CD4-positive, alpha-beta T cell treated with Interleukin-12 subunit alpha and Interleukin-12 subunit beta, for 1 hour (primary cell): ENCODE measurements at places on chromosomes 1 and 21.
A peak's percentile ranks its signal among the peaks of the same experiment; 100 is the strongest.

GRCh38 chr1:151853411-151853943 is at the start of gene THEM5:
TSS of gene THEM5 (minus strand) at chr1:151853712. CDS start at chr1:151853565, 147 bp downstream.
- no peak for DNase-seq

- no peak for DNase-seq
These were observed 151.9 kb upstream of the COL6A1 start for GRCh38 chr21:45829668-45830067.

DNA sequence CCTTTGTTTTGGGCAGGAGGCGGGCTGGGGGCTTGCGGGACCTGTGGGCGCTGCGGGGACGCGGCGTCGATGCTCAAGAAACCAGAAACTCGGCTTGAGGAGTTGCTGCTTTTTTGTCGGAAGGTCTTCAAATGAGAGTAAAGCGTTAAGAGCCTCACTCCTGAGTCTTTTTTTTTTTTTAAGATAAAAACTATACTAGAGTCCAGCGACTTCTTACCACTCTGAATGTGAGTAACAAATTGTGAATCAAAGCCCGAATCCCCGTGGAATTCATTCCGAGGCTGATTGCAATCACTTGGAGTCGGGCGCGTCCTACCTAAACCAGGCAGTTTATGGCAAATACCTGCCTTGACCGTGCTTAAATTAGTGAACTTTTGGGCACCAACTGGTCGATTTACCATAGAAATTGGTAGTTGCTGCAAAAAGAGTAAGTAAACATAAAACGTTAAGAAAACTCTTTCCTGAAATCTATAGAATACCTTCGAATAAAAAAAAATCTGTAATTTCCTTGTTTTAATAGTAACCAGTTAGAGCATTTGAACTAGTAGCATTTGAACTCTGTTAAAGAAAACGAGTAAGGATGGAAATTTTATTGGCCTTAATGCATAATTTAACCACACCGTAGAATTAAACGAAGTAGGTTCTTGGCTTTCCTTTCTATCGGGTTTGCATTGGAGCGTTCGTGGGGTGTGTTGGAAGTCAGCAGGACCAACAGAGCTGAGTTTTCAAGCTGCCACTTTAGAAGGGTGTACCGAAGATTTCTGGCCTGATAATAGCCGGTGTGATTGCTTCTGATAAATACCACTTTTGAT is 769 bp downstream of the GPSM2 start:
- no peak for DNase-seq

- no peak for DNase-seq
These were observed 22.9 kb upstream of the ARHGEF10L start for GRCh38 chr1:17516303-17517214.

- DNase-seq: no peak
These were observed 86.6 kb downstream of the PTBP2 start for GRCh38 chr1:96808191-96808590.

- no peak for DNase-seq
These were observed 1099.5 kb downstream of the PLA2G4A start for GRCh38 chr1:187928288-187928687.

GRCh38 chr1:156391701-156392100 is 22.7 kb downstream of the RHBG start:
- DNase-seq: no peak

- no peak for DNase-seq
These were observed 87.4 kb upstream of the CLDN14 start for GRCh38 chr21:36567216-36567885.

GRCh38 chr1:2130156-2130555 is 64.4 kb downstream of the FAAP20 start:
- no peak for DNase-seq

GRCh38 chr1:207414606-207415108 is 39.5 kb upstream of the CR2 start:
- no peak for DNase-seq

DNA sequence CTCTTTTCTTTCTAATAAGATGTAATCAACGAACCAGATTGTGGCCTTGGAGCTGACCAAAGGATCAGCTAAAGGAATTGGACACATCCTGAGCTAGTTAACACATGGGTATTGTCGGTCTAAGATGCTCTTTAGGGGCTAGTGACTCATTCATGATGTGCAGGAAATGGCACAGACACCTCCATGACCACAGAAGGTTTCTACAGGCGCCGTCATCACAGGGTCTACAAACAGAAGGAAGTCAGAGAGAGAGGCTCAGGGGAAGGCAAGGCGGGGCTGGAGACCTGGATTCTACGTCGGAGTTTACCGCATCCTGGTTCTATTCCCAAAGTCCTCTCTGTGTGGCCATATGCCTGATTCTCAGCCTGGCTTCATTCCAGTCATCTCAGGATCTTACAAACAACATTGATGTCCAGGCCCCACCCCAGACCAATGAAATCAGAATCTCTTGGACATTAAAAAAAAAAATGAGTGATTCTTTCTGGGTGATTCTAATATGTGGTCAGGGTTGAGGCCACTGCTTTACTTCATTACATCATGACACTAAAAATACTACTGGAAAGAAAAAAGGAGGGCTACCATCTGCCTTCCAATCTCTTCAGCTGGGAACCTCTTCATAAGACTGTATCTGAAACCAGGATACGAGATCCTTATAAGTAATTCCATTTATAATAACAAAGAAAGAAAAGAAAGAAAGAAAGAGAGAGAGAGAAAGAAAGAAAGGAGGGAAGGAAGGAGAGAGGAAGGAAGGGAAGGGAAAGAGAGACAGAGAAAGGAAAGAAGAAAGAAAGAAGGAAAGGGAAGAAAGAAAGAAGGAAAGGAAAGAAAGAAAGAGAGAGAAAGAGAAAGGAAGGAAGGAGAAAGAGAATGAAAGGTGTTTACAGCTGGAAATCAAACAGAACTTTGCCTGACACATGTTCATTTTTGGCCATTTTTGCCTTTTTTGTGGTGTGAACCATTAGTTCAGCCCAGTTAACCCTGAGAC is 11.6 kb upstream of the KCNJ15 start:
- peak; percentile 51 for DNase-seq

GRCh38 chr1:30982431-30982830 is 73.9 kb upstream of the SDC3 start:
- DNase-seq: no peak

DNA sequence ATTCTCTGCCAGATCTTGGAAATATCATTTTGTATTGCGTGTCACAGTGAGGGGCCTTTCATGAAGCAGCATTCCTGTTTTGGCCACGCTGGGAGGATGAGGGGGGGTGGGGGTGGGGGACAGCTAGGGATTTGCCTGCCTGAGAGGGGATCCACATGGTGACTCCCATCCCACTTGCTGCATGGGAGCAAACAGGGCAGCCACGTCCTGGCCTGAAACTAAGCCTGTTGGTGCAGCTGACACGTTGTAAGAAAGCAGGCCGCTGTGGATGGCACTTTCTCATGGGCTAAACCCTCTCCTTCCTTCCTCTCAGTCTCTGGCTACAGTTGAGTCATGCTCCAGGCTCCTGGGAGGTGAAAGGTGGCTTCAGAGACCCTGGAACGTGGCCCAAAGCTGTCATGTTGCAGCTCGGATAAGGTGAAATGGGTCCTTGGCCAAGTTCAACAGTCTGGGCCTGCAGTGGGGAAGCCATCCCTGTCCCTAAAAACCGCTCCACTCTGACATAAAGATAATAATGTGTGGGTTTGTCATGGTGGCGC is 346.7 kb upstream of the VAMP3 start:
- no peak for DNase-seq

DNA sequence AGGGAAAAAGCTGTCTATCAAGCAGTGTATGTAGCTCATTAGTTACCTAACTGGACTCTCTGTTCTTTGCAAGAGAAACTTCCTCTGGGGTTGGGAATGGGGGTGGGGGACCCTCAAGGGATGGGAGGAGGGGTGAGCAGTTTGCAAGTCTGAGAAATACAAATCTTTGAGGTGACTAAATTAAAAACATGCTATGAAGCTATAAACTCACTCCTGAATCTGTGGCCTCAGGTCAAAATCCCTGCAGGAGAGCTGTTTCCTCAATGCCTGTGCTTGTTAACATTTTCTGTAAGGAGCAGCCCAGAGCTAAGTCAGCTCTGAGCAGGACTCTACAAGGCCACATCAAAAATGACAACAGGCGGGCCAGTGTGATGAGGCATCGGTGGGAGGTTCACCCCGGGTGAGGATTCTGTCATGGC is 32.8 kb upstream of the PTPRC start:
- DNase-seq: no peak

DNA sequence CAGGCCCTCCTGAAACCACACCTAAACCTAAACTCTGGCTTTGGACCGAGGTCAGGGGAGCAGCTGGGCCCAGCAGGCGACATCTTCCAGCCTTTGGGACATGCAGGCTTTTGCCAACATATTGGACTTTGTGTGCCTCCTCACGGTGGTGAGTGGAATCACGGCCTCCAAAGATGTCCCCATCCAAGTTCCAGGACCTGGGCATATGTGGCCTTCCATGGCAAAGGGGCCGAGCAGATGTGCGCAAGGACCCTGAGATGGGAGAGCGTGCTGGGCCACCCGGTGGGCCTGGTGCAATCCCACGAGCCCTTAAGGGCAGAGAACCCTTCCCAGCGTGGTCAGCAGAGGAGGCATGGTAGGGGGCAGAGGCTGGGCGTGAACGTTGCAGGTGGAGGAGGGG is 160.8 kb upstream of the C1orf174 start:
- DNase-seq: no peak

DNA sequence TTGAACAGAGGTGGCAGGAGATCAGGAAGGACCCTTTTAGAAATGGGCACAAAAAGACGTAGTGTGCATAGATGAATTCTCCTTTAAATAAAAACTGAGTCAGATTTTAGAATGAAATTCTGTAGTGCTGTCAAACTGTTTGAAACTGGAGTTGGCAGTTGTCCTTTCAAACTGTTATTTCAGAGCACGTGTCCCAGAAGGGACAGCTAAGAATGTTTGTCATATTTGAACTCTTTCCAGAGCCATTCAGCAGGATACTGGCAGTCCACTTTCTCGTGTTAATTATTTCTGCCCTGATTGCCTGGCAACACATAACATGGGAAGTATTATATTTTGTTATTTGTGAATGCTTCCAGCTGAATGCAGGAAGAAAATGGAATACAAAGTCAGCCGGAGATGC is 212.3 kb upstream of the DPYD start:
- no peak for DNase-seq

DNA sequence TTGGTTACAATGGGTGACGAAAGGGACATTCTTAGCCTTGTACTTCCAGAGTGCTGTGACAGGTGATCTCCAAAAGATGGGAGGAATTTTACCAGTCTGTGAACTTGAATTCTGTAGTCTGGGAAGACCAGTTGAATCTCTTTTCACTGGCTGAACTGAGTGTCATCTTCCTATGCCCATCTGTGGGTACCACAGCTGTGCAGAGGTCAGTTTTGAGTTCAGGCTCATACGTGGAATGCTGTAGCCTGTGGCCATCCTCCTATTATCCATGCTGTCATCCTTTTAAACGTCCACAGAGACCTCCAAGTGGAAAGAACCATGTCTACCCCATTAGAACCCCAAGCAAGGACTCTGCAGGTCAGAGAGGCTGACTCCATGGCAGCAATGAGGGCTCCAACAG is 32.1 kb downstream of the TMEM51 start:
- DNase-seq: no peak

DNA sequence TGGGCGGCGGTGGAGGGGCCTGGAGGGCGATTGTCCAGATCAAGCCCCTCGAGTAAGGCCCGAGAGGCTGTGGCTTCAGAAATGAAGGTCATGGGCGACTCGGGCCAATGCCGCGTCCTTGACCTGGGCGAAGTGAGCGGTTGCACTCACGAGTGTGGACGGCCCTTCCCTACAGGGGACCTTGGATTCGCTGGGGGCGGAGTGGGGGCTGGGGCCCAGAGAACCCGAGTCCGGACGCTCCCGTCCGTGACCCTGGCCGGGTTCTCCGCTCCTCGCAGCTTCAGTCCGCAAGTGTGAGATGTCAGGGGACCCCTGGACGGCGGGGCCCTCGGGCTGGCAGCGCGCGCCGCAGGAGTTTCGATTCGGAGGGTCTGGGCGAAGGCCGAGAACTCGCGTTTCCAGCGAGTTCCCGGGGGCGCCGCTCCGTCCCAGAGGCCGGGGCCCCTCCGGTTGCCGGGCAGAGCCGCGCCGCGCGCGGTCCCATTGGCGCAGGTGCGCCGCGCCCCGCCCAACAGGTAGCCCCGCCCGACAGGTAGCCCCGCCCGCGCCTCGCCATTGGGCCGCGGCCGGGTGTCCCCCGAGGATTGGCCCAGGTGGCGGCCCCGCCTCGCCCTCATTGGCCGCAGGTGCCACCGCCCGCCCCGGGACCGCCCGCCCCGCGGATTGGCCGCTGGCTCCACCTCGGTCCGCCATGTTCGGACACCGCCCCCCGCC is at the start of gene PRKCZ:
Gene PRKCZ, plus strand, starts transcription at position 694 of the 714 bp plus-strand sequence. CDS start 220 bp downstream, outside the sequence.
- DNase-seq: peak; percentile 95

- DNase-seq: peak; percentile 40
These were observed 200.7 kb downstream of the CHRM3 start for GRCh38 chr1:239587066-239587465.

DNA sequence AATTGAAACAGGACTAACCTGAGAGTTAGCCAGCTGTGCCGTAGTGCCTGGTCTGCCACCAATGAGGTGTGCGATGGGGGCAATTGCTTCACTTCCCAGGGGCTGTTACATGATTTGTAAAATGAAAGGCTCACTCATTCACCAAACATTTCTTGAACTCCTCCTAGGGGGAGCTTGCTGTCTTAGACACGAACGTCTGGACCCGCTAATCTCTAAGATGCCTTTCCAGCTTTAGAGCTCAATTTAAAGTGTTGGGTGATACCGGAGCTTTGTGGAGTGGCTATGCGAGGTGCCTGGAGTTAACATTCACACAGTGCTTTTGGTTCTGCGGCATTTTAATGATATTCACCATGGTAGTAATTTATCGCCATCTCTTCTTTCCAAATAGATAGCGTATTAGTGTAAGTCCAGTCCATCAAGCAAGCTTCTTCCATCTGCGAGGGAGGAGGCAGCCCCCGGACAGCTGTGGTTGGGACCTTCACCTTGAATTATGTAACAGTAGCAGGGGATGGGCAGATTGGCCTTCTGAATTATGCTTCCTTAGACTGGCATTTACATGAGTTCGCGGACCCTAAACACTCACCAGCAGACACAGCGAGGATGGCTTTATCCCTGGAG is 179.9 kb downstream of the ADSS2 start:
- no peak for DNase-seq

- no peak for DNase-seq
These were observed 51.3 kb downstream of the KCND3 start for GRCh38 chr1:111938123-111938522.

GRCh38 chr1:248872752-248873408 is 14.0 kb upstream of the ZNF692 start:
- DNase-seq: peak; percentile 50

DNA sequence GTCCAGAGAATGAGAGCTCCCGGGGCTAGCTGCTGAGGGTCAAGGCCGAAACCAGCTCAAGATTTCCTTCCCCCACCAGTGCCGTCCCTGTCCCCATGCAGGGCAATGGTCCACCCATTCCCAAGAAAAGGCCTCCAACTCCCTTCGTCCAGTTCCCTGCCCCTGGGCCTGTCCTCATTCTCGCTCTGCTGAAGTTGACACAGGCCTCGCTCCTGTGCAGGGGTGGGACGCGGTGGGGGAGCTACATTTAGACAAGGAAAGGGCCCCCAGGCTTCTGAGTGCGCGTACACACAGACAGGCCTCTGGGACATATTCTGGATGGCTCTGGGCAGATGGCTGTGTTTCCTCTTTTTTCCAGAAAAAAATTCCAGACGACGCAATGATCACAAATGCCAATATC is 188.3 kb downstream of the ETS2 start:
- no peak for DNase-seq

- no peak for DNase-seq
These were observed 35.4 kb downstream of the KIAA0040 start for GRCh38 chr1:175157200-175157599.

- no peak for DNase-seq
These were observed 2.4 kb downstream of the SLC27A3 start for GRCh38 chr1:153777648-153778047.
